H1 (cell line): ENCODE measurements at places on chromosomes 2 and 18. TPM values are rescaled to one million over a fixed set of nuclear protein-coding genes. Genes with fewer than 3 reads are reported as not detected.

SCN9A gene
- 6.1 and 6.2 TPM in 2 replicates for total RNA-seq

GRCh38 chr2:62794791-62795190 lies 89.3 kb downstream of the EHBP1 start:
- no peak for DNase-seq

DNA sequence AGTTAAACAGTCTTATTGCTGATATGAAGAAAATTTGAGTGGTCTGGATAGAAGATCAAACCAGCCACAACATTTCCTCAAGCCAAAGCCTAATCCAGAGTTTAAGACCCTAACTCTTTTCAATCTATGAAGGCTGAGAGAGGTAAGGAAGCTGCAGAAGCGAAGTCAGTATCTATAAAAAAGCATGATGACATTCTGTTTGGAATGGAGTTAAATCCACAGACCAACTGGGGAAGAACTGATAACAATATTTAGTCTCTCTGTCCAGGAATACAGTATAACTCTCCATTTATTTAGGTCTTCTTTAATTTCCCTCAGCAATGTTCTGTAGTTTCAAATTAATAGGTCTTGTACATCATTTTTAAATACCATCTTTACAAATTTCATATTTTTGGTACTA lies 16.0 kb downstream of the PIGN start:
- no peak for DNase-seq

DNA sequence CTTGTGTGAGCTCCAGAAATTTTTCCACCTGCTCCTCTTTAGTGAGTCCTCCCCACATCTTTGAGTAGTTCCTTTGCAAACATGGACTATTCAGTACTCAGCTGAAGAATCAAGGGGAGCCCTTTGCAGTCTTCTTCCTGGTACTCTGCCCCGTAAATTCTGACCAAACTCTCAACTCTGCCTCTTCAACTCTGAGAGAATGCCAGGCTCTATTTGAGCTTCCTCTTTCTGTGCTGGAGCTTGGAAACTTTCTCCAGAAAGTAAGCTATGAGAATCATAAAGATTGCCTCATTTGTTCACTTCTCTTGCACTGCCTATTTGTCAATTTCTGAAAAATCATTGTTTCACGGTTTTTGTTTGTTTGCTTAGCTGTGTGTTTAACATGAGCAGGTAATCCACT lies 7.4 kb upstream of the STAT4 start:
- no peak for DNase-seq

DLGAP1 gene
- total RNA-seq: 15.1 and 16.9 TPM in 2 replicates

GRCh38 chr2:62287899-62288880 lies 92.3 kb downstream of the B3GNT2 start:
- DNase-seq: no peak

- no peak for DNase-seq
These were observed 53.9 kb upstream of the DNER start for GRCh38 chr2:229768235-229768634.

CHRND gene
- total RNA-seq: not detected in 2 replicates

GRCh38 chr2:129888896-129889295 lies 90.6 kb upstream of the RAB6C start:
- no peak for DNase-seq

POTEJ gene
- not detected in 2 replicates for total RNA-seq

DNA sequence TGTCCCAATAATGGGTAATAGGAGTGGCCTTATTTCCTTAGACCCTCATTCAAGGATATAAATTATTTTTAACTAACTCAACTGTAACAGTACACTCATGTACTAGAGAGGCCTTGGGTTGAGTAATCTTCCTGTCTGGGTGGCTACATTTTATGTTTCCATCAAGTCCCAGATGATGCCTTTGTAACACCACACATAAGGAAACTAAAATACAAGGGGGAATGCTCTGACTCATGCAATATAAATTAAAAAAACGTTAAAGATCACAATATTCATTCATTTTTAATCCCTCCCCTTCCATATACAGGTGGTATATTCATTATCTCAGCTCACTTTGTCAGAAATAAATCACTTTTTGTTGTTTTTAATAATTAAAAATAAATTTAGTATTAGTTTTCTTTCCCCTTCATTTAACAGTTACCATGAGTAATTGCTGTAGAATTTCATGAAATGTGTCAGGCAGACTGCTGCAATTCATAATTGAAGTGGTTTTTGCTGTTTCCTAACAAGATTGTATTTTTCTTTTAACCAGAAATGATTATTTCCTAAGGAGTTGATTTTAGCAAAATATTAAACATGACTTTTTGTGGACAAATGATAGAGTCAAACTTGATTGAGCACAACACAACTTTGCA lies 1403.6 kb downstream of the SUCLG1 start:
- DNase-seq: no peak

TMX3 gene
- 29.0 and 30.0 TPM in 2 replicates for total RNA-seq

- no peak for DNase-seq
These were observed 221.3 kb upstream of the CTAGE1 start for GRCh38 chr18:22639026-22639463.

TWIST2 gene
- total RNA-seq: 2.1 and 2.6 TPM in 2 replicates

- no peak for DNase-seq
These were observed 131.0 kb upstream of the CTDP1 start for GRCh38 chr18:79548621-79548985.
